Activated CD8-positive, alpha-beta T cell treated with anti-CD3 and anti-CD28 coated beads for 36 hours (primary cell): ENCODE measurements at places on chromosomes 2 and 18.
A peak's percentile ranks its signal among the peaks of the same experiment; 100 is the strongest.

DNA sequence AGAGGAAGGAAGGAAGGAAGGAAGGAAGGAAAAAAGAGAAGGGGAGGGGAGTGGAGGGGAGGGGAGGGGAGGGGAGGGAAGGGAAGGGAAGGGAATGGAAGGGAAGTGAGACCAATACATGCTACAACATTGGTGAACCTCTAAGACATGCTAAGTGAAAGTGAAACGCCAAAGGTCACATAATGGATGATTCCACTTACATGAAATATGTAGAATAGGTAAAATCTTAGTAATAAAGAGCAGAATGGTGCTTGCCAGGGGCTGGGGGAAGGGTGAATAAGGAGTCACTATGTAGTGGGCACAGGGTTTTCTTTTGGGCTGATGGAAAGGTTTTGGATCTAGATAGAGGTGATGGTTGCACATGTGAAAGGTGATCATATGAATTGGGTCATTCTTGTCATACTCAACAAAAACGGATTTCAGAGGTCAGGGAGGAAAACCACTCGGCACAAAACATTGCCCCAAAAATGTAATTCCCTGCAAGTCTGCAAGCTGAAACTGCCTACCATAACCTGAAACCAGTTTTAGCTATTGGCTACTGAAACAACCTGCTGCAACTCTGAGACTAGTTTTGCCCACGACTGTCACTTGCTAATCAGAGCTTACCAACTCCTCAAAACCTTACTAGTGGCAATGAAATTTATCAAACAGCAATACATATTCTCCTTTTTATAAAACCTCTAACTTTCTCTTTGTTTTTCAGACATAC, 59.2 kb downstream of the CCDC141 start:
- peak; percentile 35 for DNase-seq

- no peak for DNase-seq
Measured at GRCh38 chr2:199477277-199477834, 19.6 kb upstream of the SATB2 start.

GRCh38 chr18:35515460-35516130, 17.8 kb upstream of the INO80C start:
- no peak for DNase-seq

GRCh38 chr2:219177552-219178376, at the start of gene RETREG2:
TSS of gene RETREG2 (plus strand) at chr2:219178275. CDS start at chr2:219178353, 78 bp downstream.
- peak; percentile 82 for DNase-seq

DNA sequence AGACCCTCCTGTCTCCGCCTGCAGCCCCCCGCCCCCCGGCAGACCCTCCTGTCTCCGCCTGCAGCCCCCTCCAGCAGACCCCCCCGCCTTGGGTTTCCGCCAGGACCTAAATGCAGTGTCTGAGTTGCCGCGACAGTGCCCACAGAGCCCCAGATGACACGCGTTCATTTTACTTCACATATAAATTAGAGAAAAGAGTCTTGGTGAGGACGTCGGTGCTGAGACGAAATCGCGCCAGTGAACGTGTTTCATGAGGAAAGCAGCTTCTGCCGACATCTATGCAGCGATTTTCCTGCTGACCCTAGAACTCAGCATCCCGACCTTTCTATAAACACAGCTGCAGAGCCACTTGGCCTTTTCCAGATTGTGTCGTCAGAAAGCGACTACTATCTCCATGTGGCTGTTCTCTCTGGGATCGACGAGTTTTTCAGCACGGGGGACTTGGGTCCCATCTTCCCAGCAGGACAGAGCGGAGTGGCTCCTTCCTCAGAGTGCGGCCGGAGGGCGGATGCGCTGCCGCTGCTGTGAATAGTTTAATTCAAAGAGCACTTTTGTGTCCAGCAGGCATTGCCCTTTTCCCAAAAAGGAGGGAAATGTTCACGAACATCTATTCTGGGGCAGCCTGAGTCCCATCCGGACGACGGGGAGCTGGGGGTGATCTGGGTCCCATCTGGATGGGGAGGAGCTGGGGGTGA, 136.7 kb downstream of the NFATC1 start:
- DNase-seq, result no peak

- peak; percentile 32 for DNase-seq
Measured at GRCh38 chr2:179049203-179049545, 763 bp downstream of the CCDC141 start.

DNA sequence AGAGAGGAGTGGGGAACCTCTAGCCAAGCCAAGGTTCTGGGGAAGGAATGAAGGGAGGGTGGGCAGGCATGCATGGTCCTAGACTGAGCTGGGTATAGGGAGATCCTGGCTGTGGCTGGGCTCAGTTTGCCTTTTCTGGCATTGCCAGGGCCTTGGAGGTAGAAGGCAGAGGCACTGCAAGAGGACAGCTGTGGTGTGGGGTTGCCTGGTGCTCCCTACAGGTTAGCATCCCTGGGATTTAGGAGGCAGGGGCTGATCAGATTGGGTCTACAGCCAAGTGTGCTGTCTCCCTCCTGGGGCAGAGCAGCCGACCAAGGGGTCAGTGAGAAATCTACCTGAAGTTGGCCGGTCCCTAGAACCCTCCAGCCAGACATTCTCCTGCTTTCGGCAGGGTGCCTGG, 15.9 kb downstream of the ABCG8 start:
- no peak for DNase-seq

GRCh38 chr2:43178602-43179542, 47.5 kb downstream of the ZFP36L2 start:
- no peak for DNase-seq

- DNase-seq, result no peak
Measured at GRCh38 chr2:127138281-127138680, 31.3 kb upstream of the BIN1 start.

GRCh38 chr2:239475161-239476028, 74.6 kb upstream of the HDAC4 start:
- DNase-seq, result no peak

GRCh38 chr2:218145124-218145523, 19.3 kb downstream of the CXCR2 start:
- no peak for DNase-seq

DNA sequence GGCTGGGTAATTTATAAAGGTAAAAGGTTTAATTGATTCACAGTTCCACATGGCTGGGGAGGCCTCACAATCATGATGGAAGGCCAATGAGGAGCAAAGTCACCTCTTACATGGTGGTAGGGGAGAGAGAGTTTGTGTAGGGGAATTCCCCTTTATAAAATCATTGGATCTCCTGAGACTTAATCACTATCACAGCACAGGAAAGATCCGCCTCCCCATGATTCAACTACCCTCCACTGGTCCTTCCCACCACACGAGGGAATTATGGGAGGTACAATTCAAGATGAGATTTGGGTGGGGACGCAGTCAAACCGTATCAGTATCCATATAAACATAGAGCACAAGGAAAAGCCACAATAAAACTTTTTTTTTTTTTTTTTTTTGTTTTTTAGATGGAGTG, 172.6 kb upstream of the PIEZO2 start:
- DNase-seq, result no peak

DNA sequence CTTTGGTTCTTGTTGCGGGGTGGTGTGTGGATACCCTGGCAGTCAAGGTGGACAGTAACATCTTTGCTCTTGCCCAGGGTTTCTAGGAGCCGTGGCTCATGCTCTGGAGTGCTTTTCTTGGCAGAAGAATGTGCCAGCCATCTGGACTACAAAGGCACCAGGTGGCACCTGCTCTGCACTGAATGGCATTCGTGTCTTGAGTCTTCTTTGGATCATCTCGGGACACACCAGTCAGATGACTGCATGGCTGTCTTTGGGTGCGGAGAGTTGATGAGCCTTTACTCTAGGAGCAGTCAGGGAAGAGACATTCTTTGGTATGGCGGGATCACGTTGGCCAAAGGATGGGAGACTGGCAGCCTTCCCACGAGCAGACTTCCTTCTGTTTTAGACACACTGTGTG, 104.1 kb upstream of the SEC11C start:
- DNase-seq, result no peak

DNA sequence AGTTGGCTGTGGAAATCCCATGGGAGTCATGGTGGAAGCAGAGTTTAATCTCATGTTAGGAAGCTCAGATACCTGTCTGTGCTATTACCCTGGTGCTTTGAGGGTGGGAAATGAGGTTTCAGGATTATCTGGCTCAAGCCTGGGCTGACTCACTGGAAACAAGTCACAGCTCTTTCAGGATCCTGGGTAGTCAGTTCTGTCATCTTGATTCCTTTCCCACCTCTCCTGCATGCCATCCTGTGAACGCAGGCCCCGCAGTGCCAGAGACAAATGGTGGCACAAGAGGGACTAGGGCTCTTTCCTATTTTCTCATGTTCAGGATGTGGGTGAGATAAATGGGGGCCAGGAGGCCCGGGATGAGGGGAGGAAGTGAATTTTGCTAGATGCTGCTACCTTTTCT, 3.7 kb upstream of the FAM136A start:
- DNase-seq, result no peak

- no peak for DNase-seq
Measured at GRCh38 chr18:55488473-55488872, 99.5 kb downstream of the TCF4 start.

GRCh38 chr2:54595999-54596902, 127.2 kb upstream of the EML6 start:
- DNase-seq, result peak; percentile 54

DNA sequence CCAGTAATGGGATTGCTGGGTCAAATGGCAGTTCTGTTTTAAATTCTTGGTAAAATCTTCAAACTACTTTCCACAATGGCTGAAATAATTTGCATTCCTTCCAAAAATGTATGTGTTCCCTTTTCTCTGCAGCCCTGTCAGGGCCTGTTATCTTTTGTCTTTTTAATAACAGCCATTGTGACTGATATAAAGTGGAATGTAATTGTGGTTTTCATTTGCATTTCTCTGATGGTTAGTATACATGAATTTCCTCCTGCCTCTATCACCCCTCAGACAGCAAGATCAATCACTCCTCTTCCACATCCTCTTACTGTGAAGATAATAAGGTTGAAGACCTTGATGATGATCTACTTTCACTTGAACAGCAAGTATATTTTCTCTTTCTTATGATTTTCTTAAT, 304.8 kb upstream of the FSIP2 start:
- no peak for DNase-seq

- DNase-seq, result no peak
Measured at GRCh38 chr2:23414106-23414505, 29.1 kb downstream of the KLHL29 start.

DNA sequence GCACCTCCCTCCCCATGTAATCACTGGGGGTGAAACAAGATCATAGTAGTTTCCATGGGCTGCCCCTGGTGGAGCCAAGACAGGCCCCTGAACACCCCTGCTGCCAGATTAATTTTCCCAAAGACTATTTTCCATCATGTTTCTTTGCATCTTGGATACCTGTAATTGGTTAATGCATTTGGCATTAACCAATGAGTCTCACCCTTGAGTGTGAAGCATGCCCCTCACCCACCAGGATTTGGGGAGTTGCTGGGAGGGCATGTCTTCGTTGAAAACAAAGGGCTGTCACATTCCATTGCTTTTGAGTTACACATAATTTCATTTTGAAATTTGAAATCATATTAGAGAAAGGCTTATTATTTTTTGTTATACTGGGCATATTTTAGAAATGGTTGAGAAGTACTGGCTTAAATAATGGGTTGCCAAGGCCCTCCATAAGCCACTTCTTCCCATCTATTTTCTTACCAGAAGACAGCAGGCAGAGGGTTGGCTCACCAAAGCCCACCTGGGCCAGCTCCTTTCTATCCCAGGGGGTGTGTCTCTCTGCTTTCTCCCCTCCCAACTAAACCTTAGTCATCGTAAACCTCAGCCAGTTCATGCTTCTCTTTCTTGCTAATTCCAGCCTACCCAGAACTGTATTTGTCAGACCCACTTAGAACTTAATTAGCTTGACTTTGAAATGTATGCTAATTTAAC, 51.8 kb downstream of the ATIC start:
- no peak for DNase-seq

GRCh38 chr2:88053934-88054781, 1.4 kb downstream of the KRCC1 start:
- no peak for DNase-seq

GRCh38 chr2:165745916-165746315, 48.1 kb downstream of the GALNT3 start:
- no peak for DNase-seq

GRCh38 chr2:165593081-165593480, 123.6 kb downstream of the CSRNP3 start:
- DNase-seq, result no peak

DNA sequence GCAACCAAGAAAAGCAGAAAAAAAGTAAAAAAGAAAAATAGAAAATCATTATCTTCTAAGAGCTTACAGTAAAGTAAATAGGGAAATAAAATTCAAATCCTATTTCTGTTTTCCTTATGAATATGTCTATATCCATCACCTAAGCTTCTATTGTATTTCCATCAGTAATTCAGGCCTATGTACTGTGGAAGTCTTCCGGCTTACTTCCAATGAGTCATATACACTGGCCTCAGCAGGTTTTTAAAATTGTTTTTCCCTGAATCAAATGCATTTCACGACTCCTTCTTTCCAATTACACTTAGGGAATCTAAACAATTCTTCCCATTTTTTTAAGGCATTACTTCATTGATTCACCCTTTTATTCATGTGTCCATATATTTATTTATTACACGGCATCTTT, 164.7 kb downstream of the CCDC102B start:
- DNase-seq, result no peak

GRCh38 chr2:217409949-217410680, 550.3 kb upstream of the TNP1 start:
- DNase-seq, result no peak

GRCh38 chr18:6434987-6435709, 20.4 kb upstream of the L3MBTL4 start:
- DNase-seq, result no peak

GRCh38 chr2:152790883-152791282, 72.5 kb downstream of the ARL6IP6 start:
- DNase-seq, result no peak

GRCh38 chr2:118115761-118116160, 27.5 kb downstream of the INSIG2 start:
- DNase-seq, result no peak

GRCh38 chr2:96431319-96431718, 73.8 kb downstream of the NEURL3 start:
- DNase-seq, result no peak

DNA sequence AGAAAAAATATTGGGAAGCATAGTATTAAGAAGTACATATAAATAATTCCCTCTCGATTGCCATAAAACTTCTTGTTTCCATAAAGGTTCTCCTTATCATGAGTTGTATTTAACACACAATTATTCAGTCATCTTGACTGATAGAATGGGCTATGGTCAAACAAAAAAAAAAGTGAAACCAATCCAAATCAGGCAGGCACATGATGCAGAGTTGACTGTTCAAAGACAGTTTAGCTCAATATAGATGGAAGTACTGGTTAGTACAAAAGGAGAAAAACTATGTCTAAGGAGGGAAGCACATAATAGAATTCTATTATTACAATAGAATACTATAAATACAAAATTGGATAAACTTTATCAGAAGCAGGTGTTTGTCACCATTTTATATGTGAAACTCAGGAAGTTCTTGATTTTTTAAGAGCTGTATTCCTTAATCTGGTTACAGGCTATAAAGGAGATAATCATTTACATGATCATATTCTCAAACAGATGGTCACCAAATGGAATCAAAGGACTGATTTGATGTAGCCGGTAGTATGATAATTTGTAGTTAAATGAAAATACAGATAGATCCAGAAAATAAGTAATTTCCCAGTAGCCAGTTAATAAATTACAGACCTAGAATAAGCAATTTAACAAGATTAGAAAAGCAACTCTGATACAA, 18.2 kb upstream of the CALCRL start:
- no peak for DNase-seq

- DNase-seq, result no peak
Measured at GRCh38 chr18:64275593-64276300, 126.9 kb upstream of the LINC00305 start.

- no peak for DNase-seq
Measured at GRCh38 chr18:79580498-79581171, 99.0 kb upstream of the CTDP1 start.

GRCh38 chr2:120224735-120225548, 1.7 kb upstream of the TMEM185B start:
- no peak for DNase-seq
